ENCODE measurements at places on chromosomes 3 and 15.

- no peak for DNase-seq
These were observed 35.6 kb downstream of the MED12L start for GRCh38 chr3:151121016-151121415.

- no peak for DNase-seq
These were observed 10.6 kb downstream of the HCN4 start for GRCh38 chr15:73357999-73358665.

DNA sequence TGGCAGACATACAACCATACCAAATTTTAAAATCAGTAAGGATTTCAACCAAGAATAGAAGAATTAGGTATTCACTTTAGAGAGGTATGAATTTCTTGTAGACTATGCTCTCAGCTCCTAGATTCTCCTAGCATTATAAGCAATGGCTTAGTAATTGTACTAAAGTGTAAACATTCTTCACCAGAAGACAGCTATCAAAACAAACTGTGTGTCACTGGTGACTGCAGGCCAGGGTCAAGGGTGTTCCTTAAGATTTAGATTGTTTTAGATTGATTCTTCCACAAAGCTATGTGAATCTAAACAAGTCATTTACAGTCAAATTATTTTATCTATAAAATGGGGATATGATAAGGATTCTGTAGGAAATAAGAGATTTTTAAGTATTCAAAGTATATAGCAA is 23.1 kb upstream of the GP5 start:
- peak; percentile 68 for DNase-seq

GRCh38 chr3:85170646-85171045 is 211.9 kb downstream of the CADM2 start:
- no peak for DNase-seq

DNA sequence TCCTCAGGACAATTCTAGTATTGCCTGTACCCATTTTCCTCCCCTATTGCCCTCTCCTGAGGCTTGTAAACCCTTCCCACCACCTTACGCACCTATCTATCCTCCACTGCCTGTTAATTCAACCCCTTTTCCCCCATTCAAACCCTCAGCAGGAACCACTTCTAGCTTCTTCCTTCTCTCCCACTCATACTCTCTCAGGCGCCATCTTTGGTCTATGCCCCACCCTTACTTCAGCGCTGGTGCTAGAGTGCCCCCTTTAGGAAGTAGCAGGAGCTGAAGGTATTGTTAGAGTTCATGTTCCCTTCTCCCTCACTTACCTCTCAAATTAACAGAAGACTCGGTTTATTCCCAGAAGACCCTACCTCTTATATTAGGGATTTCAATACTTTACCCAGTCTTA is 121.8 kb upstream of the NLGN1 start:
- DNase-seq = no peak

GRCh38 chr3:171956705-171957104 is 82.7 kb upstream of the FNDC3B start:
- DNase-seq = no peak

- DNase-seq = no peak
These were observed 49.7 kb upstream of the RBSN start for GRCh38 chr3:15148614-15149013.

DNA sequence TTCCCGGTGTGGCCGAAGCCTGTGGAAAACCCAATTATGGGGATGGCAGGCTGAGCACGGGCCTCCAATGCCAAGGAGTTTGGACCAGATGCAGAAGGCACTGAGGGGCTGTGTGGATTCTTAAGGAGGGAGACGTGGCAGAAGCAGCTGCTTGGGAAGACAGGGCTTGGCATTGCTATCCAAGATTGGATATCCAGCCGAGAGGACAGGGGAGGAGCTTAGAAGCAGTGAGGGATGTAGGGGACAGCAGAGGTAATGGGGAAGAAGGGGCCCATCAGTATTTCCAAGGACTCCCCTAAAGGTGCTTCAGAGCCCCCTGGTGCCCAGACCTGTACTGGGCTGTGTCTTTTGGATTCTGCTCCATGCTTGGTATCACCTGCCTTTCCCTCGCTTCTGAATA is 112.8 kb upstream of the TLE3 start:
- no peak for DNase-seq

- DNase-seq = no peak
These were observed 436.4 kb upstream of the RBMS3 start for GRCh38 chr3:28844298-28845005.

DNA sequence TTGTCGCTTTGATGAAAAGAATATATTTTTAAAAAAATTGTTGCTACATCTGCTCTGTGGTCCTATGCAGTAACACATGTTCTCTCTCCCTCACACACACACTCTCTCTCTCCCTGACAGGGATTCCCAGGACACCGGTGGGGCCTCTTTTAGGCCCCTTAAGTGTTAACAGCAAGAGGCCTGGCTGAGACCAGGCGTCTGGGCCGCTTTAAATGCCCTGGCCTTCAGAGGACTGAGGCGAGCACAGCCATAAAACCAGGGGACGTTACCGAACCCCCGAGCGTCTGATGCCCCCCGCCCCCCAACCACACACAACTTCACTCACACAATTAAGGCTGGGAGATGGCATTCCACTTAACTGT is 1.7 kb downstream of the BNC1 start:
- DNase-seq = peak; percentile 55

DNA sequence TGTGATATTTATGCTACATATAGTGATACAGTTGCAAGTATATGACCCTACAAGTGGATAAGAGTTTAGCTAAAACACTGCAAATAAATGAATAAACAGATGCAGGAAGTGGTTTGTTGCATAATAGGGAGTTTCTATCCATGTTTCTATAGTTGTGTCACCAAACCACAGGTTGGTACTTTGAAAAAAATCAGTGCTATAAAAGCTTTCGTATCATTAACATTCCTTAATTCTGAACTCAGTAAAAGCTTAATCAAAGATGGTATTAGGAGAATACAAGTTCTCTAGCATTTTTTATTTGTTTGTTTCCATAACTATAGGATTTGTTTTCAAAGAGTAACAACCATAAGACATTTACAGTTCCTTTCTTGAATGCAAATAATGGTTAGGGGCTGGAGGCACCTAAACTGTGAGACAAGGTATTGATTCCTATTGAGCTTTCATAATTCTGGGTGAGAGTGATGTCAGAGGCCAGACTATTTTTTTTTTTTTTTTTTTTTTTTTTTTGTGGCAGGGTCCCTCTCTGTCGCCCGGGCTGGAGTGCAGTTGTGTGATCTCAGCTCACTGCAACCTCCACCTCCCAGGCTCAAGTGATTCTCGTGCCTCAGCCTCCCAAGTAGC is 29.6 kb downstream of the CPOX start:
- DNase-seq = peak; percentile 79

DNA sequence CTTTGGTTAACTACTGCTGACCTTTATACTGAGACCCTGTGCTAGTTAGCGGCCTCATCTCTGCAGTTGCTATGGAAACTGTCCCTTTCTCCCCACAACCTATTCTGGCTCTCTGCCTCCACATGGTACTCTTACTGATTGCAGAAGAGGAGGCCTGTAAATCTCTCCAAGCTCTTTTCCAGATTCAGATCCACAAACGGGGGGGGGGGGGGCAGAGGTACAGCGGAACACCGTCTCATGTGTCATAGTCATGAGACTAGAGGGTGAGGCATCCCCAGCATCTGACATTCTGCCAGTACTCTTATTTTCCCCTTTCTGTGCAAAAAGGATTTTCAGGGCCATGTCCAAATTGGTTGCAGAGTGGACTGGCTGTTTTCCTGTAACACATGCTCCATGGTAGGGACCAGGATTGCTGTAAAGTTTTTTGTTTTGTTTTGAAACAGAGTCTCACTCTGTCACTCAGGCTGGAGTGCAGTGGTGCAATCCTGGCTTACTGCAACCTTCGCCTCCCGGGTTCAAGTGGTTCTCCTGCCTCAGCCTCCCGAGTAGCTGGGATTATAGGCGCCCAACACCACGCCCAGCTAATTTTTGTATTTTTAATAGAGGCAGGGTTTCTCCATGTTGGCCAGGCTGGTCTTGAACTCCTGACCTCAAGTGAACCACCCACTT is 8.3 kb upstream of the MAP1A start:
- DNase-seq = no peak

DNA sequence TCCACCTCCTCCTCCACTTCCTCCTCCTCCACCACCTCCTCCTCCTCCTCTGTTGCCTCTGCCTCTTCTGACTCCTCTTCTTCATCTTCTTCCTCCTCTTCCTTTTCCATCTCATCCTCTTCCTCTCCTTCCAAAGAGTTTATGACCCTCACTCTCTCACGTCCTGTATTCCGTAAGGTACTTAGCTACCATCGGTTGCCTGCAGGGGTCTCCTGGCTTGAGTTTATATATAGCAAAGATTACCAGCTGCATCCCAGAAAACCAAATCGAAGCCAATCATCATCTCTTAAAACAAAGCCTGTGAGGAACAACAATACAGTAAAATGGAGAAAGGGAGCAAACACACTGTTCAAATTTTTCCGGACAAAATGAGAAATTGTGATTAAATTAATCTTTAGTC is 317.4 kb downstream of the C3orf38 start:
- no peak for DNase-seq

GRCh38 chr3:9673082-9673481 is 23.8 kb downstream of the MTMR14 start:
- no peak for DNase-seq

DNA sequence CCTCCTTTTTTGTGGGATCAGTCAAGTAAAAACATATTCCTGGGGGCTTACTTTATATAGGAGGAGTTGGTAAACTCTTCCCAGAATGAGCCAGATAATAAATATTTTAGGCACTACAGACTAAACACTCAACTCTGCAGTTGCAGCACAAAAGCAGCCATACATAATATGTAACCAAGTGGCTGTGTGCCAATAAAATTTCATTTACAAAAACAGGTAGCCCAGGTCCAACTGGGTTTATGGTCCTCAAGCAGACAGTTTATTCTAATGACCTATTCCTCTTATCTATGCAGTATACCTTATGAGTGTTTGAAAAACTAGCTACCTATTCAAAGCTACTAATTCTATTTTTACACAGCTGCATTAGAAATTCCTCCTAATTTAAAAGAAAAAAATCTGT is 61.8 kb downstream of the FAIM start:
- DNase-seq = no peak

DNA sequence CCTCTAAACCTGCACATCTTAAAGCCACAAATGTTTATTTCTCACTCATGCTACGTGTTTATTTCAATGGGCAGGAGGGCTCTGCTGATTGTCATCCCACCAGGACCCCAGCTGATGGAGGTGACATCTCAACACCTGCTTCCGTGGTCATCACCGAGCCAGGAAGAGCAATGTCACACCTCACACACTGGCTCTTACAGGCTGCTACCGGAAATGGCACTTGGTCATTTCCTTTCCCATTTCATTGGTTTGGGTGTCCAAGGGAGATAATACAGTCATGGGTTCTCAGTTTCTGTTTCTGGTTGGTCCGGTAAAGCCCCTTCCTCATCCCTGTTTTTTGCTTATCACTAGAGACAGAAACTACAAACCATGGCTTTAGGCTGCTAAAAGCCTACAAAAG is 41.9 kb downstream of the ABHD2 start:
- DNase-seq = no peak

DNA sequence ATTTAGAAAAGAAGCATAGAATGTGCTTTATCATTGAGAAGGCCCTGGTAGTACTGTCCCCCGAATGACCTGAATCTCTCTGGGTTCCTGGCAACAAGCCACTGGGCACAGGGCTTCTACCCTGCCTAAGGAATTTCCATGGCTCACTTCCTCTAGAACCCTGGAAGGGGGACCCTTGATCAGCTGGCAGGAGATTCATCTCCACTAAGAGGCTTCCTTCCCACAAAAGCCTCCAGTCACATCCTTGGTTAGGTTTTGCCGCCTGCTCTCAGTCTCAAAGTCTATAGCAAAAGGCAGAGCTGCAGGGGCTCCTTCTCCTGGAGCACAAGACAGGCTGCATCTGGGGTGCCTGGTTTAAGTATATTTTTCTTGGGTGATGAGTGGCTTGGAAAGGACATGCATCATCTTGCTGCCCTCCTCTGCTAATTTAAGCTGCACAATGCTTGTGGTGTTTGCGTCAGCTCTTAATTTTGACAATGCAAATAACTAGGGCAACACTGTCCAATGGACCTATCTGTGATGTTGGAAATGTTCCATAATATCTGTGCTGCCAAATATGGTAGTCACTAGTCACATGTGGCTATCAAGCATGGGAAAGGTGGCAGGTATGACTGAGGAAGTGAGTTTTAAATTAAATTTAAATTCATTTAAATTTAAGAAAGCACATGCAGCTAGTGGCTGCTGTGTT is 33.4 kb upstream of the RARRES1 start:
- DNase-seq = no peak

GRCh38 chr15:22815766-22816165 is 22.7 kb upstream of the NIPA2 start:
- DNase-seq = no peak

- DNase-seq = no peak
These were observed 162.2 kb downstream of the PLD1 start for GRCh38 chr3:171648069-171648468.

GRCh38 chr3:32897001-32897601 is 54.3 kb upstream of the CCR4 start:
- peak; percentile 18 for DNase-seq

DNA sequence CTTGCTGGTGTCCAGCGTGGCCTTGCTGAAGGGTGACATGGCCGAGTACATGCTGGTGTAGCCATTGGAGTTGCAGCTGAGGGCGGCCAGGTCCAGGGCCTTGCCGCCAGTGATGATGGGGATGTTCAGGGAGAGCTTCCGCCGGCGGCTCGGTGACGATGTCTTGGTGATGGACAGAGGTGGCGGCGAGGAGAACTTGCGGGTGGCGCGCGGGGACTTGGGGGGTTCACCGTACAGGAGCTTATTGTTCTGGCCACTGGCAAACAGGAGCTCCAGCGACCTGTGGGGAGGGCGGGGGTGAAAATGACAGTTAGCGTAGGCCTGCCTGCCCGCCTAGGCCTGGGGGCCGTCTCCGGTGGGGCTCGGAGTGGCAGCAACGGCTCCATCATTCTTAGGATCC is 59.0 kb upstream of the CTSH start:
- DNase-seq = no peak

- DNase-seq = peak; percentile 86
These were observed 181.9 kb upstream of the KBTBD8 start for GRCh38 chr3:66816090-66816761.

GRCh38 chr3:55246033-55246432 is 241.1 kb downstream of the WNT5A start:
- DNase-seq = no peak

- no peak for DNase-seq
These were observed 2.5 kb upstream of the PXYLP1 start for GRCh38 chr3:141229132-141229531.

- no peak for DNase-seq
These were observed 38.6 kb downstream of the SEMA6D start for GRCh38 chr15:47755941-47756340.

GRCh38 chr3:55453886-55454496 is 33.1 kb downstream of the WNT5A start:
- no peak for DNase-seq

DNA sequence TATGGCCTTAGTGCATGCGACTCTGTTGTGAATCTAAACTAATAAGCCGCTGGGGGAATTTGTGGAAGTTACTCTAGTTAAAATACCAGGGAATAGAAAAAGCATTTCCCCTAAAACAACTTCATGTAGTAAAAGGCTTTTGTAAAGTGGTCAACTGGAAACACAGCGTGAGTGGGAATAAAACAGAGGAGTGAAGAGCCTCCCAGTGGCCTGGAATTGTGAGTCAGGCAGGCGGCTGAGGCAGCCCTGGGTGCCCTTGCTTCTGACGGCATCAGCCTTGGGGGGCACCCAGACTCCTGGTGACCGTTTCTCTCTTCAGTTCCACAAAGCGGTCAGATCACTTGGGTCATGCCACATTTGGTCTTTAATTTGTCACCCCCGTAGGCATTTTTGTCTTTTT is 108.4 kb downstream of the GHSR start:
- no peak for DNase-seq

Data from fibroblast of lung (primary cell).